ENCODE measurements at places on chromosomes 3 and 15. TPM values are rescaled to one million over a fixed set of nuclear protein-coding genes. Genes with fewer than 3 reads are reported as not detected.

The TMEM158 gene
- total RNA-seq: 15.0 TPM

The ACTC1 gene
- 4.0 TPM for total RNA-seq

The TMEM266 gene
- not detected for total RNA-seq

The GNAT1 gene
- not detected for total RNA-seq

The DNASE1L3 gene
- total RNA-seq: not detected

The WDR82 gene
- total RNA-seq: 76.7 TPM

The CKMT1B gene
- total RNA-seq: not detected

The PLSCR2 gene
- not detected for total RNA-seq

The GPR149 gene
- not detected for total RNA-seq

The KNL1 gene
- total RNA-seq: 5.6 TPM

The EPHA3 gene
- 1.6 TPM for total RNA-seq

The SLC22A14 gene
- total RNA-seq: 0.47 TPM
